ENCODE measurements at places on chromosomes 11 and 22. TPM values are rescaled to one million over a fixed set of nuclear protein-coding genes. Genes with fewer than 3 reads are reported as not detected.

The OLFML1 gene
- 4.2 TPM for total RNA-seq

The GLYATL2 gene
- 1.4 TPM for total RNA-seq

The VPREB1 gene
- total RNA-seq: not detected

The KRTAP5-9 gene
- not detected for total RNA-seq

The SEC14L6 gene
- total RNA-seq: 1.4 TPM

The TYR gene
- total RNA-seq: not detected

The RABL2B gene
- 8.7 TPM for total RNA-seq

The APOA5 gene
- total RNA-seq: not detected

The LDHAL6A gene
- total RNA-seq: not detected

The MOGAT2 gene
- total RNA-seq: not detected

The APOC3 gene
- not detected for total RNA-seq

The PRR33 gene
- not detected for total RNA-seq

The OR51I1 gene
- total RNA-seq: 0.11 TPM

The TSSK2 gene
- not detected for total RNA-seq

The CASP1 gene
- total RNA-seq: 8.5 TPM

The TLCD5 gene
- total RNA-seq: 10.1 TPM

The C22orf39 gene
- total RNA-seq: 13.9 TPM

The OR6A2 gene
- total RNA-seq: 0.37 TPM

The PANX3 gene
- not detected for total RNA-seq

The PHOX2A gene
- not detected for total RNA-seq

The TRIM6 gene
- total RNA-seq: 6.5 TPM

The TMEM45B gene
- total RNA-seq: not detected

The GRK2 gene
- 34.7 TPM for total RNA-seq

The STX5 gene
- 52.6 TPM for total RNA-seq

The HBB gene
- not detected for total RNA-seq

The F2 gene
- total RNA-seq: not detected

The TREH gene
- under 0.01 TPM for total RNA-seq

The MUC5B gene
- not detected for total RNA-seq

The OR5A1 gene
- total RNA-seq: not detected

The POU2AF2 gene
- total RNA-seq: not detected

The ENDOD1 gene
- total RNA-seq: 53.7 TPM

The CDC45 gene
- total RNA-seq: 44.8 TPM

The C11orf97 gene
- not detected for total RNA-seq

The C11orf21 gene
- not detected for total RNA-seq

The KCNJ1 gene
- under 0.01 TPM for total RNA-seq

The OR10W1 gene
- total RNA-seq: not detected

The UBQLNL gene
- total RNA-seq: not detected

Measured in uterine smooth muscle cell (primary cell).